Hair follicular keratinocyte (primary cell): ENCODE measurements at places on chromosomes 11 and 22. TPM values are rescaled to one million over a fixed set of nuclear protein-coding genes. Genes with fewer than 3 reads are reported as not detected.

Gene FOSL1
- 141 and 144 TPM in 2 replicates for total RNA-seq

Gene NLRX1
- 13.6 and 18.8 TPM in 2 replicates for total RNA-seq

Gene ISX
- not detected in 2 replicates for total RNA-seq

Gene MAP6
- total RNA-seq = 0.38 and 1.4 TPM in 2 replicates

Gene SEZ6L
- not detected in 2 replicates for total RNA-seq

Gene MYBPC3
- total RNA-seq = not detected in 2 replicates

Gene ANGPTL5
- not detected in 2 replicates for total RNA-seq

Gene SLN
- not detected in 2 replicates for total RNA-seq

Gene MTA2
- total RNA-seq = 97.5 and 169 TPM in 2 replicates

Gene SYCE3
- not detected in 2 replicates for total RNA-seq

Gene EFEMP2
- 7.0 and 20.5 TPM in 2 replicates for total RNA-seq

Gene POU2AF3
- not detected in 2 replicates for total RNA-seq

Gene PITPNB
- total RNA-seq = 19.7 and 23.8 TPM in 2 replicates

Gene FAM181B
- 0.38 and 1.2 TPM in 2 replicates for total RNA-seq

Gene MPEG1
- not detected in 2 replicates for total RNA-seq

Gene KLHDC7B
- total RNA-seq = not detected in 2 replicates

Gene NXPE2
- not detected in 2 replicates for total RNA-seq

Gene PRRG4
- 6.3 and 7.3 TPM in 2 replicates for total RNA-seq
